Fibroblast of skin of back (primary cell): ENCODE measurements at places on chromosomes 7 and 10.

GRCh38 chr10:24206926-24207325, 2.0 kb upstream of the KIAA1217 start:
- no peak for DNase-seq

DNA sequence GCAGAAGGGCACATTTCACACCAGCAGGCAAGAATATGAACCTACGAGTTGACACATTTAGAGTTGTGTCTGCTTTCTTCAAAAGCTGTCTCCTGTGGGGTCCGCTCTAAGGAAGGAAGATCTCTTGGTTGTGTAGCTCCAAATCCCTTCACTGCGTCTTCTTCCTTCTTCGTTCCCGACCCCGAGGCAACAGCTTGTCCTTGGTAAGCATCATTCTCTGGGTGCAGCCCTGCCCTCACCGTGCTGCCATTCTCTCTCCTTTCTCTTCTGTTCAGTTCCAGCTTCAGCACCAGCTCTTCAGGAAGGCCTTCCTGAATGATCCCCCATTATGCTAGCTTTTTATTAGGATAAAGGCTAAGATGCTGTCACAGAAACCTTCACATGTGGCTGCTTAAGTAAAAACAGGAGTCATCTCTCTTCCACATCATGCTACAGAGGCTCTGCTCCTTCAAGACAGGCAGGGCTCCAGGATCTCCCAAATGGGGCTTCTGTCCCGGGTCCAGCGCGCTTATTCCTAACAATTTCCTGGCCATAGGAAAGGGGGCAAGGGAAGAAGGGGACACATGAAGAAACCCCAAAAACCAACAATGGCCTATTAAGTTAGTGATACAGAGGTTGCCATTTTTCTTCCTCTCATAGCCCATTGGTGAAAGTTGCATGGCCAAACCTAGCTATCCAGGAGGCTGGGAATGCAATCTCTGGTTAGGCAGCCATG, 52.2 kb upstream of the SHH start:
- DNase-seq = no peak

GRCh38 chr10:115957012-115957399, 316.0 kb downstream of the GFRA1 start:
- DNase-seq = no peak

GRCh38 chr10:22681783-22682183, 32.6 kb downstream of the PIP4K2A start:
- peak; percentile 71 for DNase-seq

GRCh38 chr10:98223874-98224273, 44.1 kb downstream of the LOXL4 start:
- DNase-seq = no peak

DNA sequence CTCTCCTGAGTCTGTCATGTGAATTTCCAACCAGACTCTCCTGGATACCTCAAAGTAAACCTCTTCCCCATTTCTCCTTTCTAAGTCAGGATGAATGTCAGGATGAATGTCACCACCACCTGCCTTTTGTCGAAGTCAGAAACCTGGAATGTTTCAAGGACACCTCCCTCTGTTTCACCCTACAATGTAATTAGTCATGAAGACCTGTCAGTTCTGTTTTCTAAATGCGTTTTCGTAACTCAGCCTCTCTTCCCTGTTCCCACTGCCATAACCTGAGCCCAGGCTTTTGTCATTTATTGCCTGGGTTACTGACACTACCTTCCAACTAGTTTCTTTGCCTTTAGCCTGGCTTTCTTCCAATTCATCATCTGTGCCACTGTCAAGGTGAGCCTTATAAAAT, 5.5 kb upstream of the STN1 start:
- no peak for DNase-seq

GRCh38 chr10:87930934-87931835, 67.8 kb downstream of the PTEN start:
- DNase-seq = no peak

GRCh38 chr10:103350175-103350516, 794 bp downstream of the PCGF6 start:
- DNase-seq = no peak

- DNase-seq = no peak
These were observed 73.8 kb downstream of the LANCL2 start for GRCh38 chr7:55438757-55439525.

DNA sequence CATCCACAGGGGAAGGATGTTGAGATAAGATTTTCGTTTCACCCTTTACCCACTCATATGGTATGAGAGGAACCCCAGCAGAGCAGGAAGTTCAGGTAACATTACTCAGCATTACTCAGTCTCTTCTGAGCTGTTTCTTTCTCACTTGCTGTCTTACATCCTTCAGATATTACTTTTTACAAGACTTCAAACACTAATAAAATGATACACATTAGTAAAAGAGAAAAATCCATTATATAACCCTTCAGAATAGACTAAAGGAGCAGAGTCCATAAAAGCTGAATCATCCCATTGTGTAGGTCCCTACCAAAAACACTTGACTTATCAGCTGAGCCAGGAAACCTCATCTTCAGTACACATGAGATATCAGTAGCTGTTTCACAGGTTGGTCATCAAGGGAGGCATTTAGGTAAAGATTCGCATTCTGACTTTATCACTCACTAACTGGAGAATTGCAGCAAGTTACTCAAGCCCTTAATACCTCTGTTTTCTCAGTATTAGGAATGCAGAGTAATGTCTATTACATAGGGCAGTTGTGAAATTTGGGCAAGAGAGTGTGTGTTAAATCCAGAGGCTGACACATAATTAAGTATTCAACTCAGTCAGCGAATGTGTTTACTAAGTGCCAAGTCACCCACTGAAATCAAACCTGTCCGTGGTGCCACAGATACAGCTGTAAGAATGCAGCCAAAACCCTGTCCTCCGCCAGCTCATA, 44.7 kb downstream of the KLF6 start:
- DNase-seq = no peak

GRCh38 chr7:140364819-140365218, 33.5 kb downstream of the SLC37A3 start:
- no peak for DNase-seq

DNA sequence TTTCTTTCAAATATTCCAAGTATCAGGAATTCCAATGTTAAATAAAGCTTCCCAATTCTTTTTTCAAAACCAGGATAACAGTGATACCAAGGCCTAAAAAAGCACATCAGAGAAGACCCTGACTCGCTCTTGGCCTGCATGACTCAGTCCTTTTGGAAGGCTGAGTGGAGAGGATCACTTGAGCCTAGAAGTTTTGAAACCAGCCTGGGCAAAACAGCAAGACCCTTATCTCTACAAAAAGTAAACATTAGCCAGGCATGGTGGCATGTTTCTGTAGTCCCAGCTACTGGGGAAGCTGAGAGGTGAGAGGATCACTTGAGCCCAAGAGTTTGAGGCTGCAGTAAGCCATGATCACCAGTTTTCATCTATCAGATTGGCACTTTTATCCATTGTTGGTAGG, 18.7 kb downstream of the NFE2L3 start:
- no peak for DNase-seq

DNA sequence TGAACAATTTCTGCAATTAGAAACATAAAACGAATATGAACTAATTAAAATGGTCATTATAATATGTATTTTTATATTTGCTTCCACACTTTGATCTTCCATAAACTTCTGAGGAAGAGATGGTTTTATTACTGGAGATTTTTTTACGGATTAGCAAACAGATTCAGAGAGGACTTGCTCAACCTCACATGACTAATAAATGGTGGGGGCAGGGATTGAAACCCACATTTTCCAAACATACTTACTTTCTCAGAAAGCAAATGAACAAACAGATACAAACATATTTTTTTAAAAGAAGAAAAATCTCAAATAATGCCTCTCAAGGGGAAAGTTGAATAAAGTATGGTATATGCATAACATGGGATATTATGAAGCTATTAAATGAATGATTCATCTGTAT, 18.3 kb downstream of the ANKMY2 start:
- no peak for DNase-seq

GRCh38 chr10:86372784-86373239, 6.2 kb upstream of the GRID1 start:
- DNase-seq = no peak

- DNase-seq = peak; percentile 87
These were observed 9.2 kb downstream of the AQP1 start for GRCh38 chr7:30920584-30921539.

GRCh38 chr10:79488336-79488735, 24.0 kb upstream of the EIF5AL1 start:
- DNase-seq = peak; percentile 95

GRCh38 chr7:99137411-99138180, 6.3 kb downstream of the SMURF1 start:
- DNase-seq = peak; percentile 87

DNA sequence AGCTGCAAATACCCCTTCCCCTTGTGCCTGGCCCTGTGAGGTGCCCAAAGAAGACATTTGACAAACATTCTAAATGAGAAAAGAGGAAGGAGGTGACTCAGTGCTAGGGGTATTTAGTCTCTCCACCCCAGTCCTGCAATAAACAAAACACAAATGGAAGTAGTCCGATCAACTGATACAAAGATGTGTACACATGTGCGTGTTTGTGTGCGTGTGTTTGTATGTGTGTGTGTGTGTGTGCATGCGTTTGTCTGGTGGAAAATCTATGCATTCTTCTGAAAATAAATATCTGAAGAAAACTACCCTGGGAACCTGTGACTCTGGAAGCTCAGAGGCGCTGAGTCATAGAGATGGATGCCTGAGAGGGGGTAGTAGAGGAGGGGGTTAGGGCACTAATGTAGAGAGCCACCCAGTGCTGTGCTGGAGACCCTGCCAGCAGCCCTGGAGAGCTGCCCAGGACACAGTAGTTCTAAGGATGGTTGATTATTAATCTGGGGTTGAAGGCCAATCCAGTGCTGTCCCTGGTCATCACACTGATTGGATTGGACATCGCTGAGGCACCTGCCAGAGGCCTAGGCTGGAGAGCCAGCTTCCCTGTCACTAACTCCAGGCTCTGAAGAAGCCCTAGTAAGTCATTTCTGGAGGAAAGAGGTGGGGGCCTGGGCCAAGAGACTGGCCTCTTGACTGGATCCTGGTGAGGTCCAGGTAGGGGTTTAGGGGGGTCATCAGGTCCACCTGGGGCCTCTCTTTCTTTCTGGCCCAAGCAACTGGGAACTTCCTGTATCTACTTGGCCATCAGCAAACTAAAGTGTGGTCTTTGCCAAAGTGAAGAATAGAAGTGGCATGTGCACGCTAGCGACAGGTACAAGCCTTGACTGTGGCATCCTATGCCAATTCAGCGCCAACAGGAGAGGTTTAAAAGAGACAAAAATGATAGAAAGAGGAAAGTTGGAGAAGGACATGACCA, 18.5 kb downstream of the SFTPA1 start:
- DNase-seq = peak; percentile 4

- DNase-seq = no peak
These were observed 38.6 kb downstream of the ELFN1 start for GRCh38 chr7:1708596-1709251.

DNA sequence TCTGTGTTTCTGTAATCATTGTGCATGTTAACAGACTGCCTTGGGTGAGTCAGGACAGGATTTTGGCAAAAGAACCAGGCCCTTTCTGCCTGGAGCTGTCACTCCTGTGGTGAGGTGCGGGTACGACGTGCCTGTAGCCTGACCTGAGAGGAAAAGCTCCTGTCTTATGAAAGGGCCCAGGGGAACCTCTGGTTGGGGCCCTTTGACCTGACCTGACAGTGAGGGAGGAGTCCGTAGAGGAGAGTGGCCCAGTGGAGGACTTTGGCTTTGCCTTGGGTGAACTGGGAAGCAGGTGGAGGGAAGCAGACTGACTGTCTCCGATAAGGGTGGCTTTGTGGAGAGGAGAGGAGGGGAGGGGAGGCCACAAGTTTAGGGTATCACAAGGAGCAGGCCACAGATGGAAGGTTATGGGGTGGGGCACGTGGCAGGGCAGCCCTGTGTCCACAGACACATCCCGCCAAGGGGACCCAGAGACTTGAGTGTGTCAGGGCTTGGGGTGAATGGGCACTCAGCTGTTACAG, 6.9 kb downstream of the PFKP start:
- no peak for DNase-seq

DNA sequence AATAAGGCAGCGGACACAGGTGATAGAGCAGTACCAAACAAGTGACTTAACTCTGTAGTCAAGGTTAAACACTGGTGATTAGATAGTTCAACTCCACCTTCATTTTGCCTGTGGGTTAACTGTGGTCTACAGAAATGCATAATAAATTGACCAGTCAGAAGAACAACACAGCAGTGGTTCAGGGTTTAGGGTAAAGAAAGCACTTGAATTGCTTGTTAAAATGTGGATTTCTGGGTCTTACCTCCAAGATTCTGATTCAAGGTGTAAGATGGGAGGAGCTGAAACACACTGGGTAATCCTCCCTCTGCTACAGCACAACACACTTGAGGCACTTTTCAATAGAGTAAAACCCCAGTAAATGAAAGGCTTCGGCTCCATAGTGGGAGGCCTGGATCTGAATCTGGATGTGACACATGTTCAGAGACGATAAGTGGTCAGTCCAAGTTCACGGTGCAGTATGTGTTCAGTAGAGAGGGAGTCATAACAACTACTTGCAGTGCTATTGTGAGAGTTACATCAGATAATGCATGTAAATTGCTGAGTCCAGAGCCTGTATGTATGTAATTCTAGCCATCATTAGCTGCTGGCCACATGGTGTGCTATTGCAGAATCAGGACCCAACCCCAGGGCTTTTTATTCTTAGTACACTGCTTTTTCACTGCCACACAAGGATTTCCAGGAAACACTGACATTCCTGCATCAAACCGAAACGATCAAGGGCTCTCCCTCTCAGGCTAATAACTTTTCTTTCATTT, 141.7 kb downstream of the SORCS1 start:
- DNase-seq = no peak

DNA sequence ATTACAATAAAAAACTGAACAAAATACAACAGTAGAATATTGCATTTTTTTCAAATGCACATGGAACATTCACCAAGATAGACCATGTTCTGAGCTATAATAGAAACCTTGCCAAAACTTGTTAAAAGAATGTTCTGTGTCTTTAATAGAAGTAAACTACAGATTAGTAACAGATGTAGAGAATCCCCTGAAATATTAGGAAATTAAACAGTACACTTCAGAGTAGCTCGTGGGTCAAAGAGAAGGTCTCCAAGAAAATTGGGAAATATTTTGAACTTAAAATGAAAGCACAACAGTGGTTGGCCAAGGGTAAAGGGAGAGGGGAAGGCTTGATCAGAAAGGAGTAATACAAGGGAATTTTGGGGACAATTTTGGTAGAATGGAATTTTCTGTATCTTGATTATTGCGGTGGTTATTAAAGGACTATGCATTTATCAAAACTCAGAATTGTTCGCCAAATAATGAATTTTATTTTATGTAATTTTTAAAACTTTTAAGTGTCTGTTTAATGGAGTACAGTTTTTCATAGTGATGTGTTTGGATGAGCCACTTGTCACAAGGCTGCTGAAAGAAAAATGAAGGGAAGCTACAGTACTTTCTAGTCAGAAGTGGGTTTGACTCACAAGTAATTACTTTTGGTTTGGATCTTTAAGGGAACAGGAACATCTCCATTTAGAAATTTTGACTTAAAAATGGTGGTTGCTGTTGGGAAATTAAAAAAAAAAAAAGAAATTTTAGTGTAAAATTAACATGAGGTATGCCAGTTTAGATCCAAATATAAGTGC, 10.2 kb downstream of the PLEKHA8 start:
- DNase-seq = no peak

DNA sequence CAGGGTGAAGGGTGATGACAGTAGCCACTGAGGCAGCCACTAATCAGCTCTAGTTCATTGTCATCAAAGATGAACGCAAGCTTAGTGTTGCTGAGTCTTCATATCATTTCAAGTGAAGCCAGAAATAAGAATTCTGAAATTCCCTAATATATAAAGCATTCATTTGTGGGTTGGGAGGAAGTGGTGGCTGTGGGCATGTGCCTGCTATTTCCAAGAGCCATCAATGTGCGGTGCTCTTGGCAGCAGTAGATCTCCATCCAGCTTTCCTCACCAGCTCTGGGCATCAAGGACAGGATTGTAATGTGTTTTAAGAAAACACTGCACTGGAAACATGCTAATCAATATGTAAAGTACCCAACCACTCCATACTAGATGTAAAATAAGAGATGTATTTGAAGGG, 202.5 kb upstream of the AHR start:
- DNase-seq = no peak
